ENCODE measurements at places on chromosomes 2 and 18. TPM values are rescaled to one million over a fixed set of nuclear protein-coding genes. Genes with fewer than 3 reads are reported as not detected.

GRCh38 chr2:54687595-54688152, 35.8 kb upstream of the EML6 start:
- no peak for DNase-seq

- DNase-seq = peak; percentile 36
Observed at GRCh38 chr2:224837558-224837957, 121.4 kb upstream of the CCDC195 start.

The COL5A2 gene
- 22.0 TPM for polyA plus RNA-seq

The FBLN7 gene
- polyA plus RNA-seq = 0.44 TPM

The HMSD gene
- polyA plus RNA-seq = not detected

Data from heart left ventricle (tissue), 16 donors.